Astrocyte (in vitro differentiated cells and primary cell): ENCODE measurements at places on chromosomes 6 and 20. TPM values are rescaled to one million over a fixed set of nuclear protein-coding genes. Genes with fewer than 3 reads are reported as not detected.

Gene DDRGK1
- 36.7 and 42.8 TPM in 2 replicates for total RNA-seq

GRCh38 chr6:157233686-157234085, 89.6 kb downstream of the TMEM242 start:
- H3K27ac ChIP-seq, result no peak overlapping the region
- H3K36me3 ChIP-seq, result no peaks in the 10 kb centered on the region
- peaks cover 7% of the 10 kb centered on the region for H3K4me1 ChIP-seq
- no peak overlapping the region for H3K4me3 ChIP-seq
- peaks cover 12% of the 10 kb centered on the region for H3K27me3 ChIP-seq
- no peak for DNase-seq

Gene MYB
- total RNA-seq, result 0.12 TPM in 1 of 2 replicates, not detected in the other

Gene SMPDL3A
- total RNA-seq, result 6.9 and 7.3 TPM in 2 replicates

Gene NRSN1
- not detected in 2 replicates for total RNA-seq

GRCh38 chr6:17484201-17484849, 90.9 kb downstream of the CAP2 start:
- no peaks in the 10 kb centered on the region for H3K27me3 ChIP-seq
- H3K36me3 ChIP-seq, result peaks cover 7% of the 10 kb centered on the region
- DNase-seq, result no peak
- no peaks in the 10 kb centered on the region for H3K4me1 ChIP-seq
- H3K4me3 ChIP-seq, result no peak overlapping the region

DNA sequence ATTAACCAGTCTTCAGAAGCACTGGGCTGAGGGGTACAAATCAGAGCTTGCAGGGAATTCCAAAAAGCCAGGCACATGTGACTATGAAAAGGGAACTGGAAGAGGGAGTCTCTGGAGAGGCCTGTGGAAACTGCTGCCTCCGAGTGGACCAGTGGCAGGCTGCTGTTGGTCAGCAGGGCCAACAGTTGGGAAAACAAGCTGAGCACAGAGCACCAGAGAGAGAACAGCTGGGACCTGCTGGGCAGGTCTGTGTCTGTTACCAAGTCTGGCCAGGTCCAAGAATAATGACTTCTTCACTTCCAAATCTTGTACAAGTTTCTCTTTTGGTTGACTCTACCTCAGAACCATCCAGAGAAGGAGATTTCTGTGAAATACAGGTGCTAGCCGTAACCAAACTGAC, 81.4 kb downstream of the LIN28B start:
- no peak for DNase-seq

- no peaks in the 10 kb centered on the region for H3K36me3 ChIP-seq
- H3K4me3 ChIP-seq, result no peak overlapping the region
- H3K27me3 ChIP-seq, result no peaks in the 10 kb centered on the region
- no peaks in the 10 kb centered on the region for H3K4me1 ChIP-seq
- DNase-seq, result no peak
- no peak overlapping the region for H3K27ac ChIP-seq
Observed at GRCh38 chr6:85115376-85115775, 334.5 kb upstream of the NT5E start.
